ENCODE measurements at places on chromosomes 5 and 9.

- DNase-seq: no peak
These were observed 24.6 kb downstream of the AK8 start for GRCh38 chr9:132853482-132853881.

- no peak for DNase-seq
These were observed 38.1 kb upstream of the HNRNPA0 start for GRCh38 chr5:137792303-137792702.

- DNase-seq: no peak
These were observed 183.1 kb downstream of the NMUR2 start for GRCh38 chr5:152221721-152222629.

DNA sequence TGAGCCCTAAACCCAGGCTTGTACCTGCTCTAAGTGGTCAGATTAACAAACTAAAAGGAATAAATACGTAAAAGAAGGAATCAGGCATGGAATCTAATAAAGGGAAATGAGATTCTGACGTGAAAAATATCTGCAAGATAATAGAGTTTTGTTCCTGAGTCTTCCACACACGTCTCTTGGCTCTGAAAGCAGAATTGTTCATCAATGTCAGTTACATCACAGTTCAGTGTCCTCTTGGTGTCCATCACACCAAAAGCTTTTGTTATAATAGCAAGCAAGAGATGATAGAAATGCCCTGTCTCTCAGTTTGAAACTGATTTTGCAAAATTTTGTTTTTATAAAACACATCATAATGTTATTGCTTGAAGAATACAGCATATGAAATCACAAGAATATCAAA is 34.7 kb upstream of the NMUR2 start:
- DNase-seq: no peak

GRCh38 chr9:129284607-129285291 is 106.7 kb upstream of the IER5L start:
- DNase-seq: no peak

GRCh38 chr5:174726916-174727793 is 2.8 kb downstream of the MSX2 start:
- no peak for DNase-seq

GRCh38 chr9:129270903-129271431 is 92.9 kb upstream of the IER5L start:
- DNase-seq: no peak

DNA sequence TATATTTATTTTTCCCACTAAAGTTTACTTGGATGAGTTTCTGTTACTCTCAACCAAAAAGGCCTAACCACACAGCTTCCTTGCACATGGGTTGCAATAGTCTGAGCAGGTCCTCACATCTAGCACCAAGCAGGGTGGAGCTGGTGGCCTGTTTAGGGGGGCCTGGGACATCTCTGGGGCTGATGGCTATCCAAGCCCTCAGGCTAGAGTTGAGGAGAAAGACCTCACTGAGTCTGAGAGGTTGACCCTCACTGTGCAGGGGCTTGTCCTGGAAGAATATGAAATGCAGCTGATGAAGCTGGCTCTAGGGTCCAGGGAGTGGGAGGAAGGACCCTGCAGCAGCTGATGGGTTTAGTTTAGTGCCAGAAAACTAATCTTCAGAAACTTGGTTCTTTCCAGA is 217.1 kb upstream of the MVB12B start:
- DNase-seq: no peak

- no peak for DNase-seq
These were observed 61.8 kb downstream of the SPATA31C2 start for GRCh38 chr9:88076286-88077070.

GRCh38 chr5:137478043-137478442 is 21.1 kb downstream of the SPOCK1 start:
- DNase-seq: no peak

DNA sequence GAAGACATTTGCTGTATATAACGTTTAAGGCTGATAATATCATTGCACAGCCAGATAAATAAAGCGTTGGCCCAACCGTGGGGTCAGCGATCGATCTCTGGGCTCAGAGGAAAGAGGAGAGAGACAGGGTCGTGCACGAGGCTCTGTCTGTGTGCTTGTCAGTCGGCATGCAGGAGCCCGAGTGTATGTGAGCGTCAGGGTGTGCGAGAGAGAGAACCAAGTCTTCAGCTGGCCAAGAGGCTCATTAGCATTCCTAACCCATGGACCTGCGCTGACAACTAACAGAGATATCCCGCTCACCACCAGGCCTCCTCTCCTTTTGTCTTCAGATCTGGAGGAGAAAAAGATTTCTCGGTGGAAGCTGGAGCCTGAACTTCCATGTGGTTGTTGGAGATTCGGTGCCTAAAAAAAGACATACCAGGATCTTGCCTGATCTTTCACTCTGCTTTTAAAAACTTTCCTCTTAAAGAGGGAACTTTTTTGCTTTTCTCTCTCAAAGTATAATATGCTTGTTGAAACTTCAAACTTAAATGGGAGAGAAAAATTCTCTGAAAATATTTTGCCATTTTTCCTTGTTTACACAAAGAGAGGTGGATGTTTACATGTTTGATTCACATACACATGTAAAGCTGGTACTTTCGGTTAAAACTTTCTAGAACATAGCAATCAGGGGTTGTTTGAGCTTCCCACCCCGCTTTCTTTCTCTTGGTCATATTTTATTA is 16.5 kb downstream of the NR2F1 start:
- DNase-seq: no peak

GRCh38 chr9:127129718-127130085 is 7.3 kb upstream of the ANGPTL2 start:
- DNase-seq: no peak

GRCh38 chr9:126068534-126069230 is 257.9 kb upstream of the MVB12B start:
- no peak for DNase-seq

DNA sequence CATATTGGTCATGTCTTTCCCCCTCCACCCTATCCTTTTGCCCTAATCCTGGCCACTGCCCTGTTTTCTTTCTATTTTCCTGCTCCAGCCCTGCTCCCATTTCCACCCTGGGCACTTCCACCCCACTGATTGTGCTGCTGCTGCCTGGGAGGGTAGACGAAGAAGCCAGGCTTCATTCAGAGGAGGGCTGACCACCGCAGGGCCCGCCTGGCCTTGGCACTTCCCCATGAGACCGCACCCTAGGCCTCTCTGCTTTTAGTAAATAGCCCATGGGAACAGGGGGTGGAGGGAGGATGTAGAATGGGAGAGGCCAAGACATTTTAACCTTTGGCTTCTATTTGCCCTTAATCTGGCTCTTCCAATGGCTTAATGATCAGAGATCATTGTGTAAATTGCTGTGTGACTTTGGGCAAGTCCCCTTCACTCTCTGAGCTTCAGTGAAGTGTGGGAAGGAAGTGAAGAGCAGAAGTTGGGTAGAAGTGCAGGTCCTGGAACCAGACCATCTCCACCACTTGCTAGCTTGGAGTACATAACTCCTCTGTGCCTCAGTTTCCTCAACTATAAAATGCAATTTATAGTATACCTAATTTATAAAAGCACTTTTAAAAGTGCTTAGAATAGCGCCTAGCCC is 13.6 kb upstream of the GPX3 start:
- no peak for DNase-seq

DNA sequence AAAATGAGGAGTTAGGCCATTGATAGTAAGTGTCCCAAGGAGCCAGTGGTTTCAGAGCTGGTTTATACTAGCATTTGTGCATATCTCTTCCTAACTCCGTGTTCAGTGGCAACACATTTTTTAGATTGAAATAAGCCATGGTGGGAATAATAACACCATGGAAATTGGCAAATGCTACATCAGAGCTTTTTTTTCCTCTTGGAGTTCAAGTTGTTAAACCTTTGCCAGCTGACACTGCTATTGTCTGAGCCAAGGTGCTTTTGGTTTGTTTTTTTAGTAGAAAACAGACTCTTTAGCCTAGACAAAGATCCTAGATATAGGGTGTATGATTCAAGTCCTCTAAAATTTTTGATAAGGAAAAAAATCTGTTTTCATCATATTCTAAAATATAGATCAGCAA is 2.8 kb downstream of the ACO1 start:
- DNase-seq: no peak

DNA sequence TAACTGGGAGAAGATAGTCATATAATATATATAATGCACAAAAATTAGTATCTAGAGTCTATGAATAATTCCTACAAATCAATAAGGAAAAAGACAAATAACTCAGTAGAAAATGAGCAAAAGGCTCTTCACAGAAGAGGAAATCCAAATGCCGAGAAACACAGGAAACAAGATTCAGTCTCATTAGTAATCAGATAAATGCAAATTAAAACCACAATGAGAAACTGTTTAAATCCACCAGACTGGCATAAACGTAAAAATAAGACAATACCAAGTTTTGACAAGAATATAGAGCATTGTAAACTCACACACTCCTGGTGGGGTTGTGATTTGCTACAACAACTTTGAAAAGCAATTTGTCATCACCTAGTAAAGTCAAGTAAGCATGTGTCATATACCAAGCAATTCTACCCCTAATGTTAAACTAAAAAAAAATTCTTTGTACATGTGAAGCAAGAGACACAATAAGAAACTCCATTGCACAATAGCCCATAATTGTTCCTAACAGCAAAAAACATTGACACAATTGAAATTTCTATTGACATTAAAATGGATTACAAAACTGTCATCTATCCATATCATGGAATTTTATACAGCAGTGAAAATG is 21.0 kb upstream of the UBLCP1 start:
- DNase-seq: no peak

DNA sequence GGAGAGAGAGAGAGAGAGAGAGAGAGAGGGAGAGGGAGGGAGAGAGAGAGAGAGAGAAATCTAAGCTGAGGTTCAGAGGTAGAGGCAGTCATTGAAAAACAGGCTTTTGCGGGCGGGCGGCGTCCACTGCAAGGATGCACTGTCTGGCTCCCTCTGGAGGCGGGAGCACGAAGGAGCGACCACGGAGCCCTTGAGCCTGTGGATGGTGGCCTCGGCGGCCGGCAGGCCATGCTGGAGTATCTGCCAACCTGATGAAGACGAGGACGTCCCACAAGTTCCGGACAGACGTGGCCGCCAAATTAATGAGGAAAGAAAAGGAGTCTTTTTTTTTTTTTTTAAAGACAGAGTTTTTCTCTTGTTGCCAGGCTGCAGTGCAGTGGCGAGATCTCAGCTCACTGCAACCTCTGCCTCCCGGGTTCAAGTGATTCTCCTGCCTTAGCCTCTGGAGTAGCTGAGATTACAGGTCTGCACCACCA is 2.2 kb upstream of the CCDC125 start:
- DNase-seq: peak; percentile 43

DNA sequence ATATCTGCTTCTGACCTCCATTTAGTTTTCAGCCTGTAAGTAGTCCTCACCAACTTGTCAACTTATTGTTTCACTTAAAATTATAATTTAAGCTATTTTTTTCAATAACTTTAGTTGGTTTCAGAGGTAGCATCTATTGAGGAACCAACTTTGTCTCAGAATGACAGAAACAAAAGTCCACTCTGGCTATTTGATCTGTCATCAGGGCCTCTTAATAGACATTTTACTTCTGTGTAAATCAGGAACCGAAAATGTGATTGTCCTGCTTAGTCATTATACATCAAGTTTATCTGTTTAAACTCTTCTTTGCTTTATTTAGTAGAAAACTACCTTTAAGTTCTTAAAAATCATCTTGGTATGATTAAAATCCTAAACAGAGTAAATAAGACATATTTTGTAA is 820.8 kb upstream of the EDIL3 start:
- no peak for DNase-seq

DNA sequence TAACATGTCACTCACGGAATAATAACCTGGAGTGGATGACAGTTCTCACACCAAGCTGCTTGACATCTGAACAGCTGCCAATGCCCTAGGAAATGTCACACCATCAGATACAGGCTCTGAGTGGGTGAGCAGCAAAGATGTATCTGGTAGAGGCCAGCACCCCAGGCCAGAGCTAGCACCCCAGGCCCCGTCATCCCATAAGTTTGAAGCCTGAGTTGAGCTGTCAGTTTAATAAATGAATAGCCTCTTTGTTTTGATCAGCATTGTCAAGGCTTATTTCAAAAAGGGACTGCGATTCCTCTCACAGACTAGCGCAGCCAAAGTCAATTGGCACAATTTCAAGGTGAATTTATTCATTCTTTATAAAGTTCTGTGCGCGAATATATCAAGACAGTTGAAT is 1327.1 kb downstream of the MAT2B start:
- DNase-seq: no peak

GRCh38 chr9:14766299-14766698 is 43.8 kb upstream of the CER1 start:
- DNase-seq: no peak

DNA sequence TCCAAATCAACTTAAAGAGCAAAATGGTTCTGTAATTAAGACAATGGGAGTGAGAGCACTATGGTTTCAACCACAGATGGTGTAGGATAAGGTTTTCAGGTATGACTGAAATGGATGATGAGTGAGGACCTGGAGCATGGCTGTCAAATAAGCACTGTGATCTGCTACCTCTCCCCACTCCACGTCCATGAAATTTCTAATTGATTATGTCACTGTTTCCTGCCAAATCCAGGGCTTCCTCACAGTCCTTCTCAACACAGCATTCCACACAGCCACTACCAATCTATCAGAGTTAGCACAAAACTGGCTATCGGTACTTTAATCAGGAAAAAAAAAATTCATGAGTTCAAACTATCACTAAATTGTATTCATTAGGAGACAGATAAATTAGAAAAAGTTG is 420.4 kb upstream of the WWC1 start:
- DNase-seq: no peak

- DNase-seq: no peak
These were observed 637.2 kb upstream of the DMAC1 start for GRCh38 chr9:8436786-8437185.

GRCh38 chr5:129141078-129141477 is 46.5 kb downstream of the ISOC1 start:
- no peak for DNase-seq

DNA sequence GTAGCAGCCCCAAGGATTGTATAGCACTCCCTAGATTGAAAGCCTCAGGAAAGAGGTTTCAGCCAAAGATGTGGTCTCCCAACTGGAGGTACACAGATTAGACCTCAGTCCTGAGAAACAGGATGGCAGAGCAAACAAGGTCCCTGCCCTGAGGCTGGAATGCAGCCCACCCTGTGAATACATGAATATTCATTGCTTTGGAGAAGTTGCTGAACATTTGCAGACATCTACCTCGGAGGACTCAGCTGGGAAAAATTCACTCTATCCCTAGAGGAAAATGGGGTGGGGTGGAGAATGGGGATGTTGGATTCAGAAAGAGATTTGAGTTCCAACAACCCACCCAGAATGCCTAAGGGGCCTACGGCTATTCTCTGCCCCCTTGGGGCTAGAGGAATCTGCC is 129.4 kb downstream of the SLIT3 start:
- DNase-seq: no peak
